ENCODE measurements at places on chromosomes 1 and 21.

DNA sequence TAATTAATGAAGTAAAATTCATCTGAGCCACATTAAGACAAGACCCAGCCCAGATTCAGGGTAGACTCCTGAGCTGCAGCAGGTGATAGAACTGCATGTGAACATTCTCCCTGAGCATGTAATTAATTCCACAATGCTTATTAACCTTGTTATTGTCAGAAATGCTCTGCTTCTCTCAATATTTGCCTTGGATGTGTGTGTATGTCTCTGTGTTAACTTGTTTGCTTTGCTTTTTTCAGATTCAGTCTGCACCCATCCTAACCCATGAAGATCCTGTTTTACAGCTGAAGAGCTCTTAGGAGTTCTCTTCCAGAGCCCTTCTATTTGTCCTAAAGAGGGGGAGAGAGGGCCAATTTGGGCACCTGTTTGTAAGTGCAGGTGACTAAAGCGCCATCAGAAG lies 143.2 kb upstream of the BMP8A start:
- no peak for DNase-seq

GRCh38 chr1:20478057-20478635 lies 7.9 kb downstream of the CAMK2N1 start:
- no peak for DNase-seq

DNA sequence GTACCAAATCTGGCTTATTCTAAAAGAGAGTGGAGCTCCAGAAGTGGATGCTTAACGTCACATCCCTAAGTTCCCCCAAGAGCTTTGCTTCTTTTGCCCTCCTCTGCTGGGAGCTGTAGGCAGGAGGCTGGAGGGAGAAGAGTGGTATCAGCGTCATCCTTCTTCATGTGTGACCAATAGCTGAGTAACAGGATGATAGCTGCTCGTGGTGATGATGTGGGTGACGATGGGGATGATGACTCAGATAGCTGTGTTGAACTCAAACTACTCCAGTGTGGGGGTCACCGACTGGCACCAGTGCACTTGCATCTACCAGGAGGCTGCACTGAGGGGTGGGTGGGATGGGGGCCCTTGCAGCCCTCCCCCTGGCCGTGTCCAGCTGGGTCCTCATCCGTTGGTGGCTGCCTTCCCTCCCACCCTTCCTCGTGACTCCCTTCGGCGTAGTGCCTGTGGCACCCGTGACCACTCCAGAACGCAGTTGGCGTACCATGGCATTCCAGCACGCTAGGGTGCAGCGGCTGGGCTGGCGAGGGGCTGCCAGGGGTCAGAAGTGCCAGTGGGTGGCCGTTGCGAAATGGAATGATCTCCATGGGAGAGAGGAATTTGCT lies 1.1 kb downstream of the IGFN1 start:
- DNase-seq = no peak

DNA sequence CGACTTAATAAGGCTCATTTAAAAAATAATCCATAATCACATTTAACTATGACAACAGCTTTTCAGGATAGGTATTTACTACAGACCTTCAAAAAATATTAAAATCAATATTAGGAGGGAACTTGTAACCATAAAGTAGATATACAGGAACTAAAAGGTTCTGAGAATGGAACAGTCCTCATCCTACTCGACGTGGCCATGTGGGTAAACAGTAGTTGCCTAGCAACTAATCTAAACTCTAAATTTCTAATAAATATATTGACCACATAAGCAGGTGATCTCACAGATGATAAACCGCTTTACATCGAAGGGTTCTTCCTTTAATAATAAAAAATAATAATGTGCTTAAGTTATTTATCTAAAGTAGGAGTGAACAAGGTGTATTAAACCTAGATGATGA lies 7.9 kb downstream of the AKT3 start:
- DNase-seq = no peak

DNA sequence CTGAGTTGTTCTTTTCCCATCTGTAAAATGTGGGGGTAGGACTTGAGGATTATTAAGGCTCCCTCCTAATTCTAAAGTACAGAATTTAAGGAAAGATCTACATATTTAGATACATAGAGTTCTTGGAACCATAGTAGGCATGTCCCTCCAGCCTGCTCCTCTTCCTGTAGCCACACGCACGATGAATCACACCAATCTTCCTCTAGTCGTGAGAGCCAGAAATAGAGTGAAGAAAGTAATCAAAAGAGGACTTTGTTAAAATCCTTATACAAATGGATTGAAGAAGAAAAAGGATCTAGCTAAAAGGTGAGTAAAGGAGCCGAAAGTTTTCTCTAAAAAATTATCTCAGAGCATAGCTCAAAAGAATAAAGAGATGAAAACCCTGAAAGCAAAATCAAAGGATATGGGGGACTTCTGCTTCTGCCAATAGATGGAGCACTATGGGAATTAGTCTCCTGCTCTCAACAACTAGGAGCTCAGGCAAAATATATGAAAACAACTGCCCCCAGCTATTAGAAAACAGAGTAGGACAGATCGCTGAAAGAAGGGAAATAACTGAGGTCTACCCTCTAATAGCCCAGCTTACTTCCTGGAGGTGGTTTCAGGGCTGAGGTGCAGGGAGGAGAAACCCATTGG lies 8.5 kb downstream of the C1orf141 start:
- no peak for DNase-seq

DNA sequence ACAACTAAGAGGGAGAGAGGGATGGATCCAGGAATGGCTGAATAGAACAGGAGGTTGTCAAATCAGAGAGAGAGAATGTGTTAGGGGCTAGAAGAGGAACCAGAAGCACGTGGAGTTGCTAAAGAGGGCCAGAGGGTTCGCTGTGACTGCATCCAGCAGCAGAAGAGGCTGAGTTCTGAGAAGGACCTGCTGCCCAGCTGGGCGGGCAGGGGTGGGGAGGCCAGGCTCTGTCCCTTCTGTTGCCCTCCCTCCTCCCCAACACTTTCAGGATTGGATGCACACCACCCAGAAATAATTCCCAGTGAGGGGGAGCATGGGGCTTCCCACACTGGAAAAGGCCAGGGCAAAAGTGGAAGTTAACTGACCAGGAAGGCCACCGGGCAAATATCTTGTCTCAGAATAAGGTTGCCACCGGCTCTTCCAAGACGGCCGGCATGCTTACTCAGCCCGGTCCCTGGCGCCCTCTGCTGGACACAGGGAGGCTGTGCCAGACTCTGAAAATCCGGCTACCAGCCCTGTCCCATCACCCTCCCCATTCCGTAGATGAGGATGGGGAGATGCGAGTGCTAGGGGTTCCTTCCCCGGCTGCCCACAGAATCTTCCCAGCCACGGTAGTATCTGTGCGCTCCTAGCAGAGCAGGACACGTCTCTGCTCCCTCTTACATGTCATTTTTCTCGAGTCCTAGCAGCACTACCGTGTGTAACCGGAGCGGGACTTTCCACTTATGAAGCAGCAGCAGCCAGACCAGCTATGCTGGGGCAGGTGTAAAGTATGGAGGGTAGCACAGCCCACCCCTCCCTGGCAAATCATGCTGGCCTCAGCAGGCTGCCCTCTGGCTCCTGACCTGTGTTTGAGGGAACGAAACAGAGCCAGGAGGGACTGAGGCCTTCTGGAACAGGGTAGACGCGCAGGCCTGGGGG lies 46.8 kb upstream of the A3GALT2 start:
- peak; percentile 91 for DNase-seq

DNA sequence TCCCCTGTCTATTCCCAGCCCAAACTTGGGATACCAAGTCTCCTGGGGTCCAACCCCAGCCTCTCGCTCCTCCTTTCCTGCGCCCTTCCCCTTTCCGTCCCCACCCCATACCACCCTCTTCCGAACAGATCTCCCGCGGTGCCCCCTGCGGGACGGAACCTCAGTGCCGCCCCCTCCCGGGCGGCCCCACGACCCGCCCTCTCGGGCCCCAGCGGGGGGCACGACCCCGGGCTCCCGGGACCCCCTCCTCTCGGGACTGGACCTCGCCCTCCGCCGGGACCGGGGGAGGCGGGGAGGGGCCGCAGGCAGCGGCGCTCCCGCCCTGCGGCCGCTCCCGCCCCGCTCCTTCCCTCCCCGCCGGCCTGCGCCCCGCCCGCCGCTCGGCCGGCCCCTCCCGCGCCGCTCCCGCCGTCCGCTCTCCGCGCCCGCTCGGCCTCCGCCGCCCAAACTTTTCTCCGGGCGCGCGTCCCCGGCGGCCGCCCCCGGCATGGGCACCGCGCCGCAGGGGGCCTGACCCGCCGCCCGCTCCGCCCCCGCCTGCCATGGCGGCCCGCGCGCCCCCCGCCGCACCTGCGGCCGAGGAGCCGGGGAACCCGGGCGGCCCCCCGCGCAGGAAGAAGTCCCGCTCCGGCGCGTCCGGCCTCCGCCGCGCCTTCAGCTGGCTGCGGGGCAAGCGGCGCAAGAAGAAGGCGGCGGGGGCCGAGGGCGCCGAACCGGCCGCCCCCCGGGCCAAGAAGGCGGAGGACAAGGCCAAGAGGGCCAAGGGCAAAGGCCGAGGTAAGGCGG lies 39.0 kb upstream of the SYNC start:
- DNase-seq = peak; percentile 47

- peak; percentile 34 for DNase-seq
Observed at GRCh38 chr21:36589352-36589971, 109.5 kb upstream of the SIM2 start.

- no peak for DNase-seq
Observed at GRCh38 chr1:85387781-85388180, 77.2 kb downstream of the DDAH1 start.

DNA sequence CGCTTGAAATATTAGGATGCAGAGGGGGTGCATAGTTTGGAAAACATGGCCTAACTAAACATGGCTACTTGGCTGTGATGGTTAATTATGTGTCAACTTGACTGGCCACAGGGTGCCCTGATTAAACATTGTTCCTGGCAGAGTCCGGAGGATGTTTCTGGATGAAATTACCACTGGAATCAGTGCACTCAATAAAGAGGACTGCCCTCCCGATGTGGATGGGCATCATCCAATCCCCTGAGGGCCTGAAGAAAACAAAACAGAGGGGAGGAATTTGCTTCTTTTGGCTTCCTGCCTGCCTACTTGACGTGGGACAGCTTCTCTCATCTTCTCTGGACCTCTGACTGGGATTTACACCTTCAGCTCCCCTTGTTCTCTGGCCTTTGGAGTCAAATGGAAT lies 79.1 kb upstream of the KCNE2 start:
- no peak for DNase-seq

DNA sequence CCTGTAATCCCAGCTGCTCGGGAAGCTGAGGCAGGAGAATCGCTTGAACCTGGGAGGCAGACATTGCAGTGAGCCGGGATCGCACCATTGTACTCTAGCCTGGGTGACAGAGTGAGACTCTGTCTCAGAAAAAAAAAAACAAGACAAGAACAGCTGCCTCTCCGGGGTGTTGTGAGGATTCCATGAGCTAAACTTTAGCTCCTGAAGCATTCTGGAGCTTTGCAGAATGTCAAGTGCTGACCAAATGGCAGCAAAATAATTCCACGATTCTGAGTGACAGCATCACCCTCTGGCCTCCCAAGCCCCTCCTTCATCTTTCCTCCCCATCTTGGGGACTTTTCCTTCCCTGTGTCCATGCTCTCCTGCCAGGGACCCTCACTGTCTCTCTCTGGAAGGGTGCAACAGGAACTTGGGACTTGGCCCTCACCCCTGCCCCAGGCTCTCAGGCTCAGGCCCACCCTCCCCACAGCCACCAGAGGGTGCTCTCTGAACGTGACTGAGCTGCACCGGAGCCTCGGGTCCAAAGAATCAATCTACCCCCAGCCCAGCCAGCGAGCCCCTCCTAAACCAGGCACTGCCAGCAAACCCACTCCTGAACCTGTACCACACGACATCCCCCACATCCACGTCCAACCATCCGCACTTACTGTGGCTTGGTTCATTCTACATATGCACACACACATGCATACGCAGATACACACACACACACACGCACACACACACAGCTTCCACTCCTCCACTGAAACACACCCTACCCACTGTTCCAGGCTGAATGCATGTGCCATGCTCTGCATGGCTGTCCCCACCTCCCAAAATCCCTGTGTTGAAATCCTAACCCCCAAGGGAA lies 45.7 kb downstream of the ACOT7 start:
- DNase-seq = peak; percentile 75

DNA sequence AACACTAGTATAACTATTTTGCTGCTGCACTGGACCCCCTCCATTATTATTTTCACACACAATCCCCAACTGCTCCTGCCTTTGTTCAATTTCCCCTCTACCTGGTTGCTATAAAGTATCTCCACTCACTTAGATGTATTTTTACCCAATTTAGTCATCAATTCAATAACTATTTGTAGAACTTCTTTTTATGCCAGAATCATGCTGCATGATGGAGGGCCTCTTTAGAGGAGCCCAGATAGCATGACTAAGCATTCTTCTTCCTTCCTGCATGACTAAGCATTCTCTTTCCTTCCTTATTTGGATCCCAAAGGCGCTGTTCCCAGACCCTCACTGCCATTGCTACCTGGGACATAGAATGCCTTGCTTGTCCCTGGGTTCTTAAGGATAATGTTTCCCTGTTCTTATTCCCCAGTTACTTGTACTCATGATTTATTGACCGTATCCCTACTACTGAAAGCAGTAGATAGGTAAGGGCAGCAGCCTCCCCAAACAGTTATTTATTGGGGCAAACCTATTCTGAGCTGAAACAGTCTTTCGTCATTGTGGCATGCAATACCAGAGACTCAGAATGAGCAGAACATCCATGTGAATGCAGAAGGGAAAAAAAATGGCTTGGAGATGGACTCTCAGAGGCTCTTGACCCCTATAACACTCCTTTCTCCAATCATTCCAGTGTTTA lies 89.3 kb upstream of the AKT3 start:
- DNase-seq = no peak

DNA sequence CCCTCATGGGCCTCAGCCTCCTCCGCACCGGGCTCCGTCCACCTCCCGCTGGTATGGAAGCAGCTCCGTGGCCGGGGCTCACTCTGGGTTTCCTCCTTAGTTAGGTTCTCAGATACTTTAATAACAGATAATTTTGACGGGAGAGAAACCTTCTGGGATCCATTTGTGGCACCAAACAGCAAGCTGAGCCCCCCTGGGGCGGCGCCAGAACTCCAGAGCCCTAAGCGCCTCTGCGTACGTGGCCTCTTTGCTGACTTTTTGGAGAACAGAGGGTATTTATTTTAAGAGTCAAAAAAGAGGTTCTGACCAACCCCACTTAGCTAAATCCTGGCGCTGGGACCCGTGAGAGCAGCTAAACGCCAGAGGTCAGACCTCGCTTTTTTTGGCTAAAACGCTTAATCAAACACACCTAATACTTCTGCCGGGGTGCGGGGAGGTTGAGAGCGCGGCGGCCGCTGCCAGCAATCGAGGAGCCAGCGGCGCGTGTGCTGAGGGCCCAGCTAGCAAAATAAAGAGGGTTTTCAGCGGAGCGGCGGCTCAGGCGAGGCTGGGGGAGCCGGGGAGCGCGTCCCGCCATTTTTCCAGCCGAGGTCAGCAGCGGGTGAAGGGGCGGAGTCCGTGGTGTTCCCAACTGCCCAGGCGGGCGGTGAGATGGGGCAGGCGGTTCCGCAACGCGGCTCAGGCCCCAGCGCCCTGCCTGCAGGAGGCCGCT lies 171.7 kb downstream of the PRDM16 start:
- DNase-seq = no peak

GRCh38 chr1:89516055-89516454 lies 8.6 kb upstream of the LRRC8B start:
- no peak for DNase-seq
